Karpas-422 (cell line): ENCODE measurements at places on chromosomes 2 and 18. TPM values are rescaled to one million over a fixed set of nuclear protein-coding genes. Genes with fewer than 3 reads are reported as not detected.

DNA sequence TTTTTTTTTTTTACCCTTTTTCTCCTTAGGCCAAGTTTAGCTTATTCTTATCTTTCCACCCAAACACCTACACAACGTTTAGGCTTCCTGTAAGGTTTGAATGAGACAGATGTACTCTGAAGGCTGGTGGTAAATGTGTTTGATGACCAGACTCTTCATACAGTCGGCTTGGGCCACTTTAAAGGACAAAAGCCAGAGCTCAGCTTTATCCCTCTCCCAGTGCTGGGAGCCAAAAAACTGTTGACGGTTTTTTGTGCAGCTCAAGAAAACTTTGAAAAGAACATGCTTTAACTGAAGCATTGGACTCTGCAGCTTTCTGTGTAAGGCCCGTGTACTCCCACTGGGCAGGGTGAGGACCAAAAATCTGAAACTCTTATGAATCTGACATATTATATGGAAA is 15.4 kb downstream of the CD8A start:
- DNase-seq = no peak

- no peak for DNase-seq
These were observed 52.4 kb downstream of the ASAP2 start for GRCh38 chr2:9258953-9259399.

DNA sequence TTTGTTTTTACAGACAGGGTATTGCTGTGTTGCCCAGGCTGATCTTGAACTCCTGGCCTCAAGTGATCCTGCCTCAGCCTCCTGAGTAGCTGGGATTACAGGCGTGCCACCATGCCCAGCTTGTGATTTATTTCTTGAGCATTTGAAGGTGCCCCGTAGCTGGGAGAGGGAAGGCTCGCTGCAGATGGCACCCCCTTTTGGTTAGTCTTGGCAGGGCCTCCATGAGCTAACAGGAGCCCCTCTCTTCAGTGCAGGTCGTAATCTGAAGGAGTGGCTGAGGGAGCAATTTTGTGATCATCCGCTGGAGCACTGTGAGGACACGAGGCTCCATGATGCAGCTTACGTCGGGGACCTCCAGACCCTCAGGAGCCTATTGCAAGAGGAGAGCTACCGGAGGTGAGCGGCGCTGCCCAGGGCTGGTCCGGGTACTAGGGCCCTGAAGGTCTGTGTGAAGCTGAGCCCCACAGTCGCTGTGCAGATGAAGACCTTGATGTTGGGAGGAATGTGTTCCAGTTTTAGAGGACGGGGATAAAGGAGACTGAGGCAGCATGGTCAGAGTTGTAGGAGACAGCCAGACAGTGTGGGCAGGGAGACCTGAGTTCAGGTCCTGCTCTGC is 6.7 kb downstream of the ASB1 start:
- DNase-seq = no peak

DNA sequence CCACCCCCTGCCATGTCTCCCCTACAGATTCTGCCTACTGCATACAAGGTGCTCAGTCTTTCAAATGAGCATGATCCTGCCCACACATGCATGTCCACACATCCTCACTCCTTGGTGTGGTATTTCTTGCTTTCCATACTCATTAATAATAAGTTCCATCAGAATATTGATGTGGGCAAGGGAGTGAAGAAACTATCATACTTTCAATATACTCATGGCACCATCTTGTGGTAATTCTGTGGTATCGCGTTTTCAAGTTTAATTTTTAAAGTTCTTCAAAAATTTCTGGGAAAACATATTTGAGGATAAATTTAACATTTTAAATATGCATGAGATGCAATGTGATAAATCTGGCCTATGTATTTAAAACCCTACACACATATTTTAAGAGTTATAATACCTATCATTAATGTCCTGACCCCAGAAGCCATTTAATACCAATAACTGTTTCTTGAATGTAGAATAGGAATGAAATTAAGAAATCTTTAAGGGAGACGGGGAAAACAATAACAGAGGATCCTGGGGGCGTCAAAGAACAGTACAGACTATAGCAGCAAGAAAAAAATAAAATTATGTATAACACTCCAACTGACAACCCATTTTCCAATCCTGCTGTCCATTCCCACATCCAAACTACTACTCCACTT is 110.1 kb downstream of the ZNF385B start:
- DNase-seq = peak; percentile 60

Gene RPE
- 67.5 and 77.4 TPM in 2 replicates for total RNA-seq
